ENCODE measurements at places on chromosomes 1 and 21.

DNA sequence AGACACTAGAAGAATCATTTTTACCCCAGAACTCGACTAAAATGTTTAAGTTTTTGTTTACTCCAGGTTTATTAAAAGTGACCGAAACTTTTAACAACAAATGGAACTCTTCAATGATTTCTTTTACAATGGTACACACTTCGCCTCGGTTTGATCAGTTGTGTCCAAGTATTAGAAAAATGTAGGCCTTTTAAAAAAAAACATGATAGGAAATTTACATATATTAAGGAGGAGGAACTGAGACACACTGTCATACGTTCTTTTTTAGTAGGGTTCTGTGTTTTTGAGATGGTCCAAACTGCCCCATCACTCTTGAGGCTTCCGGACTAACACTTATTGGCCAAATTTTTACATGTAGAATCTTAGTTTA lies 1.3 kb downstream of the PRDM2 start:
- no peak for DNase-seq

- no peak for DNase-seq
Measured at GRCh38 chr1:63668298-63668697, 75.1 kb downstream of the PGM1 start.

DNA sequence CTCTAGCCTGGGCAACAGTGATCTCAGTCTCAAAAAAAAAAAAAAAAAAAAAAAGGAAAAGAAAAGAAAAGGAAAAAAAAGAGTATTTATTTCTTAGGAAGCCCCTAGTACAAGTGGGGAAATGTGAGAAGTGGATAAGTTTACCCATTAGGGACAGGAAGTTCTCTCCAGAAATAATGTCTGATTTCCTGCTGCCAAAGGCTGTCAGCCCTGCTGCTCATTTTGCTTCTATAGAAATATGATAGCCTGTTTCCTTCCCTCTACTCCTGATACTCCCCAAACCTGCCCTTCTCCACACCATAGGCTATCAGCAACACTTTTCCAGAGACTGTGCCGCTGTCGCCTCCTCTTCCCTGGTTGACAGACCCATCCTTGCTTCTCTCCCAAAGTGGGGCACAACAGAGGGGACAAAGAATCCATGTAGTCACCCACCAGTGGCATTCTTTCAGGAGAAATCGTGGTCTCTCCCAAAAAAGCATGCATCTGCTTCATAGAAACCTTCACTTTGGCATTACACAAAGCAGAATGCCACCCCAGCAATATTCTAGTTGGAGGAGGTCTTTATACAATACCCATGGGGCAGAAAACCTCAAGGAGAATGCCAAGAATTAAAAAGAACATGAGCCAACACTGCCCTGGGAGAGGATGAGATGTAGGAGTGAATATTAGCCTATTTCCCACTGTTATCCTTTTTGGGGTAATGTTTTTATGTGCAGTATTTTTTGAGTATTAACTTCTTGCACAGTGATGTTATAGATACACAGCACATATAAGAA lies 166.3 kb upstream of the NR5A2 start:
- DNase-seq: no peak

GRCh38 chr1:162922201-162922600 lies 61.2 kb upstream of the CCDC190 start:
- DNase-seq: no peak

GRCh38 chr21:19553919-19554615 lies 1150.5 kb upstream of the TMPRSS15 start:
- DNase-seq: no peak

DNA sequence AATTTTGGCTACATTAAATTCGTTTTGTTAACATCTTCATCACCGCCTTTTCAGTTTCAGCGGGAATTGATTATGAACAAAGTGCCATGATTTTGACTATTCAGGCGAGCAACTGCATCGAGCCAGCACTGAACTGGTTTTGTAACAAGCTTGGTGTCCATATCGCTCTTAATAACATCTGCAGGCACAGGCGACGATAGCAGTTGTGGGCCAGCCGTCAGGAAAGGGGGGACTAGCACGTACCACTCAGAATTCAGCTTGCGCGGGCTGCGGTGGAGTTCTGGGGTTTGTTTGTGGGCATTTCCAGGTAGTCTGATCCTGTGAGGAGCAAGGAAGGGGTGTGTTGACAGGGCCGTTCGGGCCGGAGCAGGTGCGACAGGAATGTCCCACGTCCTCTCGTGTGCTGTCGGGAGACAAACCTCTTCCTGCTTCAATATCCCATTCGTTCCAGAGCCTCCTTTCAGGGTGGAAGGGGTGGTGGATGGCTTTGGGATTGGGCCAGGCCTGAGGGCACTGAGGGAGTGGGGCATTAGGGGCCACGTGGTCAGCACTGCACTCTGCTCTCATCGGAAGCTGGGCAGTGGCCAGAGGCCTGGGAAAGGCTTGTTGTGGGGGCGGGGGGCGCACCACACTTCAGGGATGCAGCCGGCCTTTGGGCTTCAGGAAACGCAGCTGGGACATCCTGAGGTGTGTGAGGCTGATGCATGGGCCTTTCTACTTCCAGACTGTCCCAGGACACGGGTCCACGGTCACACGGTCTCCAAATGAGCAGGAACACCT lies 39.1 kb downstream of the SKI start:
- no peak for DNase-seq

GRCh38 chr1:231357831-231358354 lies 19.8 kb downstream of the SPRTN start:
- DNase-seq: no peak

DNA sequence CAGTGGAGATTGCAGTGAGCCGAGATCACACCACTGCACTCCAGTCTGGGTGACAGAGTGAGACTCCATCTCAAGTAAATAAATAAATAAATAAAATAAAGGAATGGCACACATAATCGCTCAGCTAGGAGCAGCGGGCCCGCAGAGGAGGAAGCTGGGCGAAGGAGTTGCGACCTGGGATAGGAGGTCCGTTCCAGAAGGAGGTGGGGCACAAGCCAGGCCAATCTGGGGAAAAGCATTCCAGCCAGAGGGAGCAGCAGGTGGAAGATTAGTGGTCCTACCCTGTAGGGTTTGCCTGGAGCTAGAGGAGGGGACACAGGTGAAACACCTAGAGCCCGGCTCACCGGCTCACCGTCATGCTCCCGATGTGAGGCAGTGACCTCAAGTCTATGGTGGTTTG lies 40.3 kb upstream of the CASZ1 start:
- no peak for DNase-seq

- no peak for DNase-seq
Measured at GRCh38 chr1:82395440-82395839, 594.7 kb downstream of the ADGRL2 start.

DNA sequence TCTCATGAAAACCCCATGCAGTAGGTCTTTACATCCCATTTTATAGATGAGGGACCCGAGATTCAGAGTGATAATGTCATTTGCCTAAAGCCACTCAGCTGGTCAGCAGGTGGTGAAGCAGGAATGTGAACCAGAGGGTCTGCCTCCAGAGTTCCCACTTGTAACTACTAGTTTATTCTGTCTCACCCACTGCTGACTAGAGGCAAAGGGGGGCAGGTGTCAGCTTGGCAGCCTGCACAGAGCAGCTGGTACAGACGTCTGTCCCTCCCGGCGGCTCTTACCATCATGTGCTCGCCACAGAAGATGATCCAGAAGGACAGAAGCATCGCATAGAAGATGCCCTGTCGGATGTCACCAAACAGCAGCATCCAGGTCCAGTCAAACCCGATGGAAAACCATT lies 82.4 kb downstream of the WLS start:
- DNase-seq: no peak

DNA sequence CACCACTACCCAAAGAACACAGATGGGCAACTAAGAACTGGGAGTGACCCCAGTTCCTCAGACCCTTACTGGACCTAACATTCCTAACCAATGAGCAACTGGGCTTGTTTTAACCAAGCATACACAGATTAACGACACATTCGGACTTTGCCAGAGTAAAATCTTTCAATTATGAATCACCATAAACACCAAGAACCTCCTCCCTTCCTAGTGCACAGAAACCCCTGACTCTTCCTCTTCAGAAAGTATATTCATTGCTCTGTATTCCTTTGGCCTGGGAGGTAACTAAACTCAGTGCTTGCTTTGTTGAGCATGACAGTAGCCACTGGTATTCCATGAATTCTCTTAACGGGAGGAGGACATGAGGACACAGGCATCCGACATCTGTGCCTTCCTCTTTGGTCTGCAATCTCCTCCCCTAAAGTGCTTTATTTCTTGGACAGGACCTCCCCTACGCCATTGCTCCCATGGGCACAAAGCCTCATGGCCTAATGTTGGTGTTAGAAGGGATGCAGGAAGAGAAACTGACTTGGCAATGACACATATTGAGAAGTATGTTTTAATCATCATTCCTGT lies 42.7 kb downstream of the SEC16B start:
- DNase-seq: no peak

DNA sequence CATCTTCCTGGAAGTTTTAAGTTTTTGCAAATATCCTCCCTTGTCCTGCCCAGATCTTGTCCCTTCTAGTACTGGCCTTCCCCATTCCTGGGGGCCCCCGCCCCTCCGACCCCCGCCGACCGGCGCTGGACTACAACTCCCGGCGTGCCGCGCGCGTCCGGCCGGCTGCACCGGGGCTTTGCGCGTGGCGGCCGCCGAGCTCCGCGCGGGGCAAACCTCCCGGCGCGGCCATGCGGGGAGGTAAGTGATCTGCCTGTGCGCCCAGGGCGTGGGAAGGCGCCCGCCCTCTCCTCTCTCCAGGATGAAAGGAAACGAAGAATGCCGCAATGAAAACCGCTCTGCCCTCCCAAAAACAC lies 3.2 kb upstream of the SAMD13 start:
- DNase-seq: peak; percentile 65

DNA sequence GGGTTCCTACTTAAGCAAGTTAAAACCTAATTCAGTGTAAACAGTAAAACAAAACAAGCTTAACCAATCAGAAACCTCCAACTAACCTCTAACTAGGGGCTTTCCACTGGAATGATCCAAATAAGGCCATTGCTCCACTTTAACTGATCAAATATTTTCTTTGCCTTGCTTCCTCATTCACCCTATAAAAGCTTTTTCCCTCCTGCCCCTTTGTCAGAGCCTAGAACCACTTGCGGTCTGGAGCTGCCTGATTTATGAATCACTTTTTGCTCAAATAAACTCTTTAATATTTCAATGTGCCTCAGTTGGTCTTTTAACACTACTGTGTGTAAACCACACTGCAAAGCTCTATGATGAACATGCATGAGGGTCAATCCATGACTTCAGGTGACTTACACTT lies 4.5 kb upstream of the FAM89A start:
- DNase-seq: no peak

DNA sequence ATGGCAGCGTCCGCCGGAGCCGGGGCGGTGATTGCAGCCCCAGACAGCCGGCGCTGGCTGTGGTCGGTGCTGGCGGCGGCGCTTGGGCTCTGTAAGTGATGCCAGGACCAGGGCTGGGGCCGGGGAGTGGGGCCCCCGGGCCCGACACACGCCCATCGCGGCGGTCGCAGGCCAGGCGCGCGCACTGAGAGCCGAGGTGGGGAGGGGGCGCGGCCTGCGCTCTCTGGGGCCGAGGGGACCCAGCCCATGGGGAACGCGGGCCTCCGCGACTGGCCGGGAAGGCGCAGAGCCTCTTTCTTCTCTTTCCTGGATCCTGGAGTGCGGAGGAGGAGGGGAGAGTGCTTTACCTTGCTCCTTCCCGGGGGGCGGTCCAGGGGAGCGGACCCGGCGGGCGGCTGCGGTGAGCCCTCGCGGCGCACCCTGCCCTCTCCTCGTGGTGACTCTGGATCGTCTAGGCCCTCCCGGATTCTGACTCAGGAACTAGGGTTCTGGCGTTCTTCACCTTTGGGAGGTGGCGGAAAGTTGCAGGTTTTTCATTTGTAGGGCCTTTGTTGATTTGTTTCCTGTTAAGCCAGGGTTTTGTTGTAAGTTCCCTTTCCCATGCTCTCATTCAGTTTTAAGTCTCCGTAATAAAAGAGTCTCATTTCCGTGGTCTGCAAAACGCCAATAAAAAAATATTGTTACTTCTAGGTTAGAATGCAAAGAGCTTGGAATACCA lies 529 bp downstream of the MPZL1 start:
- DNase-seq: peak; percentile 45

DNA sequence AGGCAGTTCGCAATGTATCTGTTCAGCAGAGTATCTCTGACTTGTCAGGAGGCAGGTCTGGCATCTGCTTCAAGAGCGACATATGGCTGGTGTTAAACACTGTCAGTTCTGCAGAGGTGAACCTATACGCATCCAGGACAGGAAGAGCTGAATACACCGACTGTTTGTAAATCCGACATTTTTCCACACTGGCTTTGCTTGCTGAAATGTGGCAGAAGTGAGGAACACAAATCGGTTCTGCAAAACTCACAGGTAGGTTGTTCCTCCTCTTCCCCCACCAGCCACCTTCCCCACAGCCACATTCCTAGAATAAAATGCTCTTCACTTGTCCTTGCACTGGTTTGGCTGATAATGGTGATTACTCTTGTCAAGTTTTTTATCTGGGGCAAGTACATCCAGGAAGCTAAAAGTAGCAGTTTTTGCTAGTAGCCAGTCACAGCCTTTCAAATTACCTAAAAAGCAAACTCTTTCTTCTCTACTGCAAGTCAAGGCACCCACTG lies 289.2 kb downstream of the GRIK1 start:
- no peak for DNase-seq

- DNase-seq: no peak
Measured at GRCh38 chr1:67644566-67644965, 40.4 kb upstream of the GADD45A start.

GRCh38 chr1:41812453-41812852 lies 106.3 kb downstream of the HIVEP3 start:
- no peak for DNase-seq

GRCh38 chr1:70202173-70202758 lies 3.1 kb downstream of the LRRC40 start:
- DNase-seq: no peak

DNA sequence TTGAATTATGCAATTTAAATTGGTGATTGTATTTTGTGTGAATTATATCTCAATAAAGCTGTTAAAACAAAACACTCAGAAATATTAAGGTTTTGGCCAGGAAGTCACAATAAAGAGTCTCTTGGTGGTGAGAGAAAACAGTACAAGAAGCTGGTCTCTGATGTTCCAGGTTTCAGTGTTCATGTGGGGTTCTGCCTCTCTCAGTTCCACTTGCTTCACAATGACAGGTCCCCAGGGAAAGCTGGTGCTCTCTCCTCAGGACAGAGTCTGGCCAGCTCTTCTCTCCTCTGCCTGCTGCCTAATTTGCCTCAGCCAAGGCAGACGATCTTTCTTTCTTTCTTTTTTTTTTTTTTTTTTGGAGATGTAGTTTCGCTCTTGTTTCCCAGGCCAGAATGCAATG lies 342.9 kb upstream of the PLXNA2 start:
- DNase-seq: no peak

GRCh38 chr21:39029086-39029755 lies 154.0 kb downstream of the PSMG1 start:
- no peak for DNase-seq

GRCh38 chr1:201769966-201770365 lies 59.0 kb upstream of the IPO9 start:
- no peak for DNase-seq

DNA sequence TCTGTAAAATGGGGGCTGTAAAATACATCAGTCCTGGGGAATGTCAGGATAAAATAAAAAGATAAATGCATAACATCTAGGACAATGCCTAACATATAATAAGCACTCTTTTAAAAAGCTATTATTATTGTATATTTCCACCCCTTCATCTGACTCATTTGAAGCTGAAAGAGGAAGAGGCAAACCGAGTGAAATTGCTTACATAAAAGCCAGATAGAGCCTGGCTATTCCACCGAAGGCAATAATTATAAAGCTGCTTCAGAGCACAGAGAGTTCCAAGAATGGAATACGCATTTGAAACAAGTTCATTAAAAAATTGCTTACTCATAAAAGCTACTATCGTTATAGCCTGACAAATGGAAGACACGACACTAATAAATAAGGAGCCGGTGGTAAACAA lies 186.1 kb upstream of the CAMK1G start:
- no peak for DNase-seq

GRCh38 chr1:6889875-6890480 lies 104.7 kb downstream of the CAMTA1 start:
- DNase-seq: peak; percentile 29

Measured in activated naive CD8-positive, alpha-beta T cell treated with anti-CD3 and anti-CD28 coated beads for 36 hours (primary cell).